ELF-1 (cell line): ENCODE measurements at places on chromosomes 16 and 17.

- peak; percentile 47 for DNase-seq
Observed at GRCh38 chr17:80633207-80633606, 88.6 kb downstream of the RPTOR start.

DNA sequence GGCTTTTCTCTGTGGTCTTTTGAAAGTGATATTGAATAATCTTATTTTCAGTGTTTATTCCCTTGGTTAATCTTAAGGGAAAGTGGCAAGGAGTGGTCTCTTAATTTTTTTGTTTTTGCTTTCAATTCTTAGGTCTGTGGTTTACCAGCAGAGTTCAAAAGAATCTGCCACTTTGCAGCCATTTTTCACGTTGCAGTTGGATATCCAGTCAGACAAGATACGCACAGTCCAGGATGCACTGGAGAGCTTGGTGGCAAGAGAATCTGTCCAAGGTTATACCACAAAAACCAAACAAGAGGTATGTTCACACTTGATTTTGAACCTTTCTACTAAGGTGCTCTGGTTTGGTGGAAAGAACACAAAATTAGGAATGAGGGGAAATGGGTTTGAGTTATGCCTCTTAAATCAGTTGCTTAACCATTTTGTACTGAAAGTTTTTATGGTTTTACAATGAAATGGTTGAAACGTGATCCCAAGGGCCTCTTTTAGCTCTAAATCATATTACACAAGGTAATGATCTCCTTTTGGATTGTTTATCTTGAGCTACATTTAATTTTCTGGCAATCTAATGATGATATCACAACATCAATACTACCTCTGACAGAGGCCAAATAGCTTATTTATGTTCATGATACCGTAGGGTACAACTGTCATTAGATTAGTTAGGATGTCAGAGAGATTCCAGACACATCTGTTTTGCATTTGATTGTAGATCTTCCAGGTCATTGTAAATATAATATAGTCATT lies 51.6 kb upstream of the CRISPLD2 start:
- no peak for DNase-seq

GRCh38 chr17:5804251-5804650 lies 219.9 kb upstream of the NLRP1 start:
- no peak for DNase-seq

DNA sequence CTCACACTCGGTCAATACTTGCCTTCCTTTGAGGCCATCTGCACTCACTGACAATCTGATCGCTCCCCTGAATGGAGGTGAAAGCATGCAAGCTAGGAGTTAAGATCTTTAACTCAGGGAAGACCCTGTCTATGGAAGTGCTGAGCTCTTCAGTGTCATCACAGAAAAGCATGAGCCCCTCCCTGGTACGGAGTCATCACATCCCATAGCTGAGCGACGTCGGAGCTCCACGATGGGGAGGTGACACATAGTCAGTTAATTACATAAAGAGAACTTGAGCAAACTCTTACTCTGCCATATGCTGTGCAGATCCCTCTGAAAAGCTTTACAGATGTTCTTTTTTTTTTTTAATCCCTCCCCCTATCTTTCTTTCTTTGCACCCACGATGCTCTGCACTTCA lies 463.2 kb downstream of the WWOX start:
- DNase-seq: no peak

GRCh38 chr16:64437706-64438324 lies 684.0 kb downstream of the CDH11 start:
- DNase-seq: peak; percentile 67
